ENCODE measurements at places on chromosomes 11 and 22.

DNA sequence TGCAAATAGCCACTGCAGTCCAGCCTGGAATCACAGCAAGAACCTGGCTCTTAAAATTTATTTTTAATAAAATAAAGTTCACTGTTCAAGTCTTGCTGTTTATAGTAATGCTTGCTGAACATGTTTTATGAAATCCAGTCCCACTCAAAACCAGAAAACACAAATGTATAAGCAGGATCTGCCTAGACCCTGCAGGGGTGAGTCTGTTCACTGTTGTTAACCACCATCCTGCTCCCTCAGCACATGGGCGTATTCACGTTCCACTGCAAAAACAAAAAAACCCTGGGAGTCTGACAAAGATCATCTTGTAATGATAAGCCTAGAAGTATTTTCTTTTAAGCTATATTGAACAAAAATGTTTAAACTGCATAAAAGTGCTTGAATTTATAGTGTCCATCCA, 45.0 kb upstream of the CTTN start:
- no peak for DNase-seq

DNA sequence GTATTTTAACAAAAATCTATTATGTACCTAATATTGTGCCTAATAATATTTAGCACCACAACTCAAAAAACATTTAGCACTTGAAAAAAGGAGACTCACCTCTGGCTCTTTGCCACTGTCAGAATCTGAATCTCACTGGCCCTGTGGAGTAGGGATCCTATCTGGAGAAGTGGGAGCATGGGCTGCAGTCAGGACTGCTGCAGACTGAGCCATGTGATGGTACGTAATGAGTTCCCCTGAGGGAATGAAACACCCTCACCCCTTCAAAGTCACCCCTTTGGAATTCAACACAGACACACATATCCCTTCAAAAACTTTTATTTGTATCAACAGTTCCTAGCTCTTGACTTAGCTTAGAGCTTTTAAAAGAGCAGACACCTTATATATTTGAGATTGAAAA, 6.5 kb downstream of the PTPMT1 start:
- peak; percentile 34 for DNase-seq

- no peak for DNase-seq
Measured at GRCh38 chr11:14378171-14378570, 19.2 kb upstream of the RRAS2 start.

GRCh38 chr22:48352086-48352911, 1475.4 kb downstream of the BRD1 start:
- no peak for DNase-seq

- no peak for DNase-seq
Measured at GRCh38 chr11:129620237-129621104, 195.2 kb upstream of the TMEM45B start.

DNA sequence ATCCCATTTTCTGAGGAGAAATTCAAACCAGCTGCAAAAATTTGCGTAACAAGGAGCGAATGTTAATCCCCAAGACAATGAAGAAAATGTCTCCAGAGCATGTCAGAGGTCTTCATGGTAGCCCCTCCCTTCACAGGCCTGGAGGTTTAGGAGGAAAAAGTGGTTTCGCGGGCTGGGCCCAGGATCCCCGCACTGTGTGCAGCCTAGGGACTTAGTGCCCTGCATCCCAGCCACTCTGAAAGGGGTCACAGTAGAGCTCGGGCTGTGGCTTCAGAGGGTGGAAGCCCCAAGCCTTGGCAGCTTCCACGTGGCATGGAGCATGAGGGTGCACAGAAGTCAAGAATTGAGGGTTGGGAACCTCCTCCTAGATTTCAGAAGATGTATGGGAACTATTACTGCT, 87.4 kb downstream of the BRD1 start:
- no peak for DNase-seq

Data from fibroblast of skin of right quadriceps (primary cell).